ENCODE measurements at places on chromosomes 3 and 15.

- no peak for DNase-seq
Observed at GRCh38 chr15:69146724-69147435, 13.6 kb upstream of the GLCE start.

DNA sequence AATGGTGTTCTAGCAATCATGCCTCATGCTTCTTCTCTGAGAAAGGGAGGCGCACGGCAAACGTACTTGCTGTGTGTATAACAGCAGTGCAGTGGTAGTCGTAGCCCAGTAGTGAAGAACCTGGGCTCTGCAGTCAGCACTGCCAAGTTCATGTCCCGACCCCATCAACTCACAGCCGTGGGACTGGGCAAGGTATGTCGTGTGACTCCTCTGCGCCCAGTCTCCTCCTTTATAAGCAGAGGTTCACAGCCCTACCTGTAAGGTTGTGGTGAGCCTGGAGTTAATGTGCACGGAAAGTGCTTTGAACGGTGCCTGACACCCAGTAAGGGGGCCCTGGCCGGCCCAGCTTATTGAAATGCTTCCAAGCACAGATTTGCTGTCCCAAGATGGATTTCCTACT is 26.6 kb downstream of the EHD4 start:
- DNase-seq, result no peak

GRCh38 chr3:132726341-132726823 is 4.2 kb upstream of the NPHP3 start:
- DNase-seq, result peak; percentile 58

DNA sequence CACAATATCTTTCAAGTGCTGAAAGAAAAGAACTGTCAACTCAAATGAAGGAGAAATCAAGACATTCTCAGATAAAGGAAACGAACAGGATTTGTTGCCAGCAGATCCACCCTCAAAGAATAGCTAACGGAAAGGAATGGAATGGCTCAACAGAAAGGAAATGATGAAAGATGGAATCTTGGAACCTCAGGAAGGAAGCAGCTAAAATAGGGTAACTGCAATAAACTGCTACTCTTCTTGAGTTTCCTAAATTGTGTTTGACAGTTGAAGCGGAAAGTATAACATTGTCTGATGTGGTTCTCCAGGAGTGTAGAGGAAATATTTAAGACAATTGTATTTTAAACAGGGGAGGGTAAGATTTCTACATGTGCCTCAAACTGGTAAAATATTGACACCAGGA is 22.0 kb downstream of the PRR23E start:
- DNase-seq, result no peak

- DNase-seq, result no peak
Observed at GRCh38 chr3:8518138-8518537, 16.5 kb downstream of the LMCD1 start.

DNA sequence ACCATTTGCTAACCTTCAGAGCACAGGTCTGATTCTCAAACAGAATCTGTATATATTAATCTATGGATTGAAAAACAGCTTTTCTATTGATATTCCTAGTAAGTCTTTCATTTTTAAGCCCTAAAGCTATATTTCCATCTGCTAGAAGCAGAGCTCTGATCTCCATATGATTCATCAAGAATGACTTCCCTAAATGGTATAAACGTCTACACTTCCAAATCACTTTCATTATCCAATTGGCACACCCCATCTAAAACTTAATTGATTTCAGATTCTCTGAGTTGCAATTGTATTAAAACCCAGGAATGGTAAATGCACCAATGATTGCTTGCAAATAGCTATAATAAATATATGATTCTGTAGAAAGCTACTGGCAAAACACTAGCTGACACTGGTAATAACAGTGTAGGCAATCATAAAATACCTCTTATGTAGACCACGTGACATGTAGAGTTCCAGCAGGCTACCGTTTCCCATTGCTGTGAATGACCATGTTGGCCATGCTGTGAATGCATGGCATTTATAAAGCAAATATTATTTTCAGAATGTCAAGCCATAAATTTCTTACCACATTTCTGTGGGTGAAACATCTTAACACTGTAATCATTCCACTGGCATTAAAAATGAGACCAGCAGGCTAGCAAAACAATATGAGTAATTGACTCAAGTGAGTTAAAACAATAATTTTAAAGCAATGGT is 226.0 kb downstream of the ZMAT3 start:
- no peak for DNase-seq

DNA sequence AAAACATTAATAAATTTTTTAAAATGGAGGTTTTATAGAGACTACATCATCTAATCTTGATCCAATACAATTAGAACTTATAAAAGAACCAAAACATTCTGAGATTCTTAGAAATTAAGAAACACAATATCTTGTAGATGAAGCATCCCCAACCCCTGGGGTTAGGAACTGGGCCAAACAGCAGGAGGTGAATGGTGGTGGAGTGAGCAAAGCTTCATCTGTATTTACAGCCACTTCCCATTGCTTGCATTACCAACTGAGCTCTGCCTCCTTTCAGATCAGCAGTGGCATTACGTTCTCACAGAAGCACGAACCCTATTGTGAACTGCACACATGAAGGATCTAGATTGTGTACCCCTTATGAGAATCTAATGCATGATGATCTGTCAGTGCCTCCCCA is 36.3 kb downstream of the KNL1 start:
- no peak for DNase-seq

DNA sequence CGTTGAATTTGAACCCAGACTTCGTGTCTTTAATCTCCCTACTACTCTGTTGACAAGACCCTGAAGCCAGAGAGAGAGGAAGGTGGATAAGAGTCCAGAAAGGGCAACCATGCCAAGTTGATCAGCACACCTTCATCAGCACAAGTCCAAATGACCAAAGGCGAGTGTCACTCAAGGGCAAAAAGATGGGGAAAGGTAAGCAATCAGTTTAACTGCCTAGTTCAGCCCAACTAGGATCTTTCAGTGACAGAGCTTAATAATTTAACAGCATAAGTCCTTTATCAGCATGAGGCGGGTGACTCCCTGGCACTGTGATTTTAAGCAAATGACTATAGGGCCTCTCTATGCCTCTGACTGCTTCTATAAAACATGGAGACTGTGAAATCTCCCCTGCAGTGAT is 6.2 kb downstream of the SUCLG2 start:
- DNase-seq, result no peak

Measured in NCI-H1694 treated with DMSO at 0.1 percent for 48 hours (cell line).